ENCODE measurements at places on chromosomes 5 and 9.

- DNase-seq: no peak
These were observed 34.9 kb downstream of the SEMA4D start for GRCh38 chr9:89462817-89463683.

GRCh38 chr9:136013524-136014034, 52.4 kb upstream of the UBAC1 start:
- no peak for DNase-seq

DNA sequence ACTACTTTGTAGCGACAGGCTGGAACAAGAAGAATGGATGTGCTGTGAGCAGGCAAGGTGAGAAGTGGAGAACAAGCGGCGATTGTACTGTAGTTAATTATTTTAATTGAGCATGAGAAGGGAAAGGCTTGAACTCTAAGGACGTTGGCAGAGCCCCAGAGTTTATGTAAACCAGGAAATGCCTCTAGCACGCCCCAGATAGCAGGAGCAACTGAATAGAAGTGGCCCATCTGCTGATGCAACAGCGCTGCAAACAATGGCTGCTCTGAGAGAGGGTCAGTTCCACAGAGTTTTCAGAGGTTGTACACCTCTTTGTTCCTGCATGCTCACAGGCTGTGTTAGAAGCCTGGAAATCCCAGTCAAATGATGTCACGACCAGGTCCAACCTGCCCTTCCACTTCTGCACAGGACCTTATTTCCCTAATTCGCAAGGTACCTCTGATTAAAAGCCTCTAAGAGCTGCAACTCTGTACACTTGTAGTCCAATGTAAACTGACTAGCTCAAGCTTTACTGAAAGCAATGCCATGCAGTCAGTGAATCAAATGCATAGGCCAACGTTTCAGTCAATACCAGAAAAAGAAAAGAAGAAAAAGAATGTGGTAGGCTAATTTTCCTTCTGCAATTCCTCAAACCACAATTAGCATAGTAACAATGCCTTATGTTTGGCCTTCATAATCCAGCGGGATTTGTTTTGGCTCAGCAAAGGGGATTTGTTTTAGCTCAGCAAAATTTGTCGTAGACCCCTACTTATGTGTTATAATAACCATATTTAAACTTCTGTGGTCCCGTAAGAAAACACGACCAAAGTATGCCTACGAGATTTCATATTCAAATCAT, 119.6 kb upstream of the RETREG1 start:
- peak; percentile 94 for DNase-seq

- DNase-seq: no peak
These were observed 3.0 kb upstream of the ERGIC1 start for GRCh38 chr5:172830876-172831662.

- DNase-seq: no peak
These were observed 16.4 kb upstream of the SMIM15 start for GRCh38 chr5:61178702-61179101.

DNA sequence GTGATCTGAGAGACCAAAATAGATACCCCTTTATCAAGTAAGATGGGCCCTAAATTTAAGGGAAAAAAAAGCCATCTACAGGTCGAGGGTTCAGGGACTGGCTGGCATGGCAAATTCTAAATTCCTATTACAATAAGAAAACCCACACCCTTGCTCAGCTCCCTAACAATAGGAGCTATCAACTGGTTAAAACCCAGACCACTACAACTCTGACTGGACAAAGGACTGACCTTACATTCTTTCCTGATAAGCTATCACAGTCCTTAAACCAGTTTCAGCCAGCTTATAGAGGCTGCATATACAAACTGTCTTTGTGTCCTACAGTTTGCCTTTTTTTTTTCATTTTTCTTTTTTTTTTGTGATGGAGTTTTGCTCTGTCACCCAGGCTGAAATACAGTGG, 803.6 kb downstream of the NR2F1-AS1 start:
- DNase-seq: no peak

DNA sequence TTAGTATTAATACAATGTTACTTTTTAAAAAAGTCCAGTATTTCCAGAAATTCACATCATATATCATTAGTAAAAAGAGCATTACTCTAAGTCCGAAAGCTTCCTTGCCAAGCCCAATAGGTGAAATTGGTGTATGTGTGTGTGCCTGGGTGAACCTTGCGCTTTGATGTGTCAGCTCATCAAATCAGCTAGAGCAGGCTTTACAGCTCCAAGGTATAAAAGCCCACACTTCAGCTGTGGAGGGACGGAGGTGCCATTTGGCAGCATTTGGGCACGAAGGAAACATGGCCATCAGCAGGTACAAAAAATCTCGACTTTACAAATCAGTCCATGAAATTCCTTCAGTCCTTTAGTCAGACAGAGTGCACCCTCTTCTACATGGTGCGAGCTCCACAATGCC, 76.5 kb upstream of the IL7R start:
- no peak for DNase-seq

- DNase-seq: no peak
These were observed 562.6 kb downstream of the ANXA1 start for GRCh38 chr9:73714294-73714693.

GRCh38 chr9:101508211-101508610, 25.4 kb upstream of the RNF20 start:
- no peak for DNase-seq

- DNase-seq: no peak
These were observed 246.3 kb upstream of the TLE4 start for GRCh38 chr9:79325501-79325900.

DNA sequence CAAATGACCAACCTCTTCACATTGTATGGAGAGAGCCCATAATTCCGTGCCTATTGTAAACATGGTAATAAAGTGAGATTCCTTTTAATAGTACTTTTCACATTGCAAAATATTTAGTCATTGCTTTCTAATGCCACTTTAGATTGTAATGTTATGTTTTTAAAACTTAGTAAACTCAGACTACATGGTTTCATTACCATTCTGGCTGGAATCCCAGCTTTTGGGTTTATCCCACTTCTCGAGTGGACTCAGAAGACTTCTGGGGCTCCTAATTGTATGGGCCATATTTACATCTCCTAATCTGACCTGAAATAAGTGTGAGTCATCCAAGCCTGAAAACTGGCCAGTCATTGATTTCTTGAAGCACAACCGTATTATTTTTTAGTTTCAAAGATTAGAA, 217.6 kb downstream of the CAAP1 start:
- DNase-seq: no peak

DNA sequence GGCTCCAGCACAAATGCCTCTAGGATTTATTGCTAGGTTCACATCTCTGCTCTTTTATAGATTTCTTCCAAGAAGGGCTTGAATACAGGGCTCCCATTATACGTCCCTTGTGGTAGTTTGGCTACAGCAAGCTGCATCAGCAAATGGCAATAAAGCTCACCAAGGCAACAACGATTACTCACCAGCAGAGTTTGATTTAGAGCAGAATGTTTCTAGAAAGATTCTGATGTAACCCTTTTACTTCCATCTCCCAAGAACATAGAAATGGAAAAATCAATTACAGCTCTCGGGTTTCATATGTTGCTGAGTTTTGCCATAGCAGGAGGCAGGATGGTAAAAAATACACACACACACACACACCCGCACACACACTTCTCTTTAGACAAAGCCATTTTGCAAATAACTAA, 124.2 kb upstream of the TNPO1 start:
- no peak for DNase-seq

DNA sequence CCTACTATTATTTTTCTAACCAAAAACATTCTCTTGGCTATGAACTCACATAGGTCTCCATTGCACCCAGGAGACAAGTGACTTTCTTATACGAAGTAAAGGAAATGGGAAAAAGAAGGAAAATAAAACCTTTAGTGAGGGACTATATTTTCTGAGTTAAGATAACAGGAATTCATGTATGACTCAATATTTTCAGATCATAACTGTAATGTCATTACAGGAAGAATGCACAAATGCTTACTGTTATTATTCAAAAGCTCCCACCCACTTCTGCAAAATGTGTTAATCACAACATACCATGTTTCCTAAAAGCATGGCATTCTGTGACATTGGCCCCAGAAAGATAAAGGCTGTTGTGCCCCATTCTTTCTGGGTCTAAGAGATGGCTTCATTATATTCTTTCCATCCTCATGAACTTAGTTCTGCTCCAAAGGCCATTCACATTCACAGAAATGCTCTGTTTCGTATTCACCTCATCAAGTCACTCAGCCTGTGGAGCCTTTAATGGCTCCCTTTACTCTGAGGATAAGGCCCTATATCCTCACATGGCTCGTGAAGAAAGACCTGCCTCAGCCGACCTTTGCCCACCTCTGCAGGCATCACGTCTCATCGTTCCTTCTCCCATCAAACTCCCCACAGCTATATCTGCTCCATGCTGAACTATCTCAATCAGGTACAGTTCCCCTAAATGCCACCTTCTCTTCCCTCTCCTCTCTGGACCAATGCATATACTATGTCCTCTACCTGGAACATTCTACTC, 77.0 kb downstream of the ABCA1 start:
- DNase-seq: no peak

- DNase-seq: no peak
These were observed 1518.7 kb upstream of the WWC1 start for GRCh38 chr5:166772770-166773169.

GRCh38 chr5:88203981-88204750, 64.5 kb downstream of the TMEM161B start:
- DNase-seq: no peak

DNA sequence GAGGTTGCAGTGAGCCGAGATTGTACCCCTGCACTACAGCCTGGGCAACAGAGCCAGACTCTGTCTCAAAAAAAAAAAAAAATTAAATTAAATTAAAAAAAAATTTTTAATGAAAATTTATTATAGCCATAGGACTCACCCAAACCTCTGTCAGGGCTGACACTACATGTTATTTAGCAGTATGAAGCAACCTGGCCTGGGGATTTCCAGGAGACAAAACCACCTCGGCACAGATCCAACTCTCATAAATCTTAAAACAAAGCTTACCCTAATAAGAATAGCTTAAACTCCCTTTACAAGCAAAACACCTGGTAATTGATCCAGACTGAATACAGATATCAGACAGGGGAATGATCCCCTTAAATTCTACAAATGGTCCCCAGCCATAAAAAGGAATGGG, 38.4 kb downstream of the PPP1R2B start:
- DNase-seq: peak; percentile 33

GRCh38 chr5:151772029-151772845, 483 bp downstream of the G3BP1 start:
- DNase-seq: peak; percentile 4

- no peak for DNase-seq
These were observed 21.9 kb upstream of the TNFSF15 start for GRCh38 chr9:114827641-114828302.

- no peak for DNase-seq
These were observed 58.3 kb downstream of the FAM81B start for GRCh38 chr5:95449460-95449859.

DNA sequence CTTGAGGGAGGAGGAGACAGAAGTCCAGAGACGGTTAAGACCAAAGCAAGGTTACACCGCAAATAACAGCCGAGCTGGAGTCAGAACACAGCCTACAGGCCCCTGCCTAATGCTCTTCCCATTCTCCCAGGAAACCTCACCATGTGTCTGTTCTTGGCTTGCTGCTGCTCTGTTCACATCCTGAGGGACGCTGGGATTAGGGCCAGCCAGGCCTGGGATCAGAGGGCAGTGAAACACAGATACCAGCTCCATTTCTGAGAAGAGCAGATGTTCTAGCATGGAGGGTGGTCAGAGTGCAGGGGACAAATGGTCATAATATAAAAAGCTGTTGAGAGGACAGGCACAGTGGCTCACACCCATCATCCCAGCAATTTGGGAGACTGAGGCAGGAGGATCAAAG, 124.8 kb upstream of the LARP1 start:
- no peak for DNase-seq

DNA sequence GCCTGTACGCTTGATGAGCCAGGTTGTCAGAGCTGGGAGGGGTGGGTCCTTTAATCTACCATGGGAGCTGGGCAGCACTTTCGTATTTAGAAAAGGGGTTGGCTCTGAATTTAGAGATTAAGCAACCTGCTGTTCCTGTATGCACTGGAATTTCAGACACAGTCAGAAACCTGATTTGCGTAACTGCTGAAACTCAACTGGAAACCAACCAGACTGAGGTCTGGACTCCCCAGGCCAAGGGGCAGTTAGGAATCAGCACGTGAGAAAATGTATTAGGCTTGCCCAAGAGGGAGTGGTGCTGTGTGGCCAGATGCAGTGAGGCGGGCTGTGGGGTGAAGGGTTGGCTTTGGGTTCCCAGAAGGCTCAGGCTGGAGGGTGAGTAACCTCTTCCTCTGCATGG, 235.0 kb downstream of the GOLPH3 start:
- no peak for DNase-seq

GRCh38 chr5:7445068-7445467, 49.1 kb downstream of the ADCY2 start:
- DNase-seq: no peak

- DNase-seq: no peak
These were observed 12.9 kb downstream of the ANKRD33B start for GRCh38 chr5:10576790-10577189.

GRCh38 chr5:96741891-96742309, 65.8 kb downstream of the ERAP1 start:
- no peak for DNase-seq

DNA sequence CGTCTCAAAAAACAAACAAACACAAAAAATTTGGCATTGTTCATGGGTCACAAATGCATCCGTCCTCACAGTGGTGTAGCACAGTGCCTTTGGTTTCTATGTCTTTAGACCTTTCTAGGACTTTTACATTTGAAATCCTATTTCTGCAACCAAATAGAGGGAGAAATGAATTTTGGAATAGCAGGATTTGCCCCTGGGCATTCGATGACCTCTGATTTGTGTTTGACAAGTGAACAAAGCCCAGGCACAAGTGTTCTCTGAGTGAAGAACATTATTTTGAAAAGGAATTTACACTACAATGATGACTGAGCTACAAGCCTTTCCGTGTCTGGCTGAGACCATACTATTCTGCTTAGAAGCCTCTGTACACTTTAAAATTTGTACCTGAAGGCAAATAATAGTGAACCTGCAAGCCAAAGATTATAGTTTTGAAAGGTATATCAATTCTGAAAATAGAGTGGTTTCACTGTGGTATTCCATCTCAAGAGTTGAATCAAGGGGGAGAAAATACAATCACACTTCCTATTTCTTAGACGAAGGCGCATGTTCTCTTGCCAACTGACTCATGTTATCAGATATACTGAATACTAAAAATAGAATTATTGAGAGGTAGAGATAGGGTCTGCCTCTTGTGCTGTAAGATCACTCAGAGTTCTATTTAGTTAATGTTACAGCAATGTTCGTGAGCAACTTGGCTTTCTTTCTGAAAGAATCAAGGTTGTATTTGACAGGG, 297.6 kb downstream of the KDM4C start:
- no peak for DNase-seq

DNA sequence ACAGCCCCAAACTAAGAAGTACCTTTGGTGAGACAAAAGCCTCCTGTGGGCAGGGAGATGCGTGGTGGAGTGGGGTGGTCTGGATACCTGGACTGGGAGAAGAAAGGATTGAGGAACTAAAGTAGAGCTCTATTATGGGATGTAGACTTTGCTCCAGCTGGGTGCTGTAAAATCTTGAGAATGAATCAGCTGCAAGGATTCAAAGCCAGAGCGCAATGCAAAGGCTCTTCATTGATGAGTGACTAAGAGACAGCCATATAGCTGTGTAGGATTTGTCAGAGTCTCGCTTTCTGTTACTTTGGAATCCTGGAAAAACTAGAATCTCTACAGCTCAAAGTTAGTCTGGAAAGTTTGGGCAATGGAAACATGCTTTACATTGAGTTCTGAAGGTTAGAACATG, 159.9 kb downstream of the TAF11L14 start:
- no peak for DNase-seq

Measured in NCI-H1105 (cell line).